AG10803 (cell line): ENCODE measurements at places on chromosomes 2 and 18.

DNA sequence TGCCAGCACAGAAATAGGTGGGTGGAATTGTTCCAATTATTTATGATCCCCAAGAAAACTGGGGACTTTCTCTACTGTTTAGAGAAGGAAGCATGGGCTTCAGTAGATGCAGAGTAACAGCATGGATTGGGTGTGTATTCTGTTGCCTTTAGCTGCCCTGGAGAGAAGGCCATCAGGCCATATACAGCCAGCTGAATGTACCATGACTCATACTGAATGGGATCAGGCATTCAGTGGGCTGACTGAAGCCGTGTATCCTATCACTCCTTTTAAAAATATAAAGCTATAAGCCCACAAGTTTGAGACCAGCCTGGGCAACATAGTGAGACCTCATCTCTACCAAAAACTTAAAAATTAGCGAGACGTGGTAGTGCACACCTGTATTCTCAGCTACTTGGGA is 16.7 kb upstream of the PLEKHM3 start:
- DNase-seq, result peak; percentile 28

GRCh38 chr2:3745920-3746319 is 42.5 kb downstream of the DCDC2C start:
- no peak for DNase-seq

DNA sequence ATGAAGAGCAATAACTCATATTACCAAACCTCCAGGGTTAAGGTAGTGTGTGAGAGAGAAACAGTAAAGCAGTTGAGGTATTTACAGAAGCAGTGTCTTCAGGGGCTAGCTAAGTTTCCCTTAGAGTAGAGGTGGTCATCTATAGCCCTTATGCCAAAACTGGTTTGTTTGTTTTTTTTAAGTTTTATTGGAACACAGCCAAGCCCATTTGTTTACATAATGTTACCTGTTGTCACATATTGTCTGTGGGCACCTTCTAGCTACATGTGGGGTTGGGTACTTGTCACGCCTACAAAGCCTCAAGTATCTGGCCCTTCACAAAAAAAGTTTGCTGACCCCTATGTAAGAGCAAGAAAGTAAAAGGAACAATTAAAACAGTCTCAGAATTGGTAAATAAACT is 39.4 kb downstream of the ACTR2 start:
- DNase-seq, result no peak

- no peak for DNase-seq
These were observed 3.4 kb downstream of the CCDC93 start for GRCh38 chr2:118010473-118010872.

- no peak for DNase-seq
These were observed 397.1 kb downstream of the ERBB4 start for GRCh38 chr2:212141499-212141898.

DNA sequence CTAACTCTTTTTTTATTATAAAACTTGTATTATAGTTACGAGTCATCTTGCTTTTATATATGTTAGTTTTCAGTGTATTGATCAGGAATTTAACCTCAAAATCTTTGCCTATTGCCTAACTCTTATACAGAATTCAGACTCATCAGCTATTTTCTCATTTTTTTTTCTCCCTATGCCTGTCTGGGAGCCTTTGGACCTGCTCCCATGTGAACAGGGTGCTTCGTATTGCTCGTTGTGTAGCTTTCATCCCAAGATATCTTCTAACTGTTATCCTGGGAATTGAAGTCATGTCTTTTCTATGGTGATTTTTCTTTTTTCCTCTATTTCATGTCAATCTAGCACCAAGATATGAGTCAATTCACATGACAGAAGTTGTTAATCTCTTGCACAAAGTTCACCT is 814.0 kb downstream of the SLC4A3 start:
- no peak for DNase-seq

DNA sequence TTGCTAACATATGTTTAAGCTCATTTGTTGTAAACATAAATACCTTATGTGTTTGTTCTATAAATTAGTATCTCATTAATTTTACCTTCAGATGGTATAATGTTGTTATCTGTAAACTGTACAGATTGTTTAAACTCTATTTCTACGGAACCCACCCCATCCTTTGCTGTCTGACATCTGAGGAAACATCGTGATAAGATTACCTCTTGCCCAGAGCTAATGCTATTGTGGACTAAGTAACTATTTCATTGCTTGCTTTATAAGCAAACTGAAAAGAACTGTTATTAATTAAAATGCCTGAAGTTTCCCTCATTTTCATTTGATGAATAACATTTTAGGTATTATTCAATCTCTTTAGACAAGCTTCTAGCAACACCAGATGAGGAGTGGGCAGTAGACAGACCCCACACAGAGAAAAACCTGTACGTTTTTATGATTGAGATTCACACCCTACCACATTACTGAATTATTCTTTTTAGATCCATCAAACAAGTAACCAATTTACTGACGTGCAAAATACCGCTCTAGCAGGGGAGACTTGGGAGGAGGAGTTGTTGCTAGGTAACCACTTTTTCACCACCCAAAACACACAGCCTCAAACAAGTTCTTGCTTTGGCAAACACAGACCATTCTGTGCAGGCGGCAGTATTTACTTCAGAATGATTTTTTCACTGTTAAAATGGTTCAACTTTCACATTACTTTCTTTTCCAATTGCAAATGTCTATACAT is 1.9 kb upstream of the SYT4 start:
- DNase-seq, result peak; percentile 0

DNA sequence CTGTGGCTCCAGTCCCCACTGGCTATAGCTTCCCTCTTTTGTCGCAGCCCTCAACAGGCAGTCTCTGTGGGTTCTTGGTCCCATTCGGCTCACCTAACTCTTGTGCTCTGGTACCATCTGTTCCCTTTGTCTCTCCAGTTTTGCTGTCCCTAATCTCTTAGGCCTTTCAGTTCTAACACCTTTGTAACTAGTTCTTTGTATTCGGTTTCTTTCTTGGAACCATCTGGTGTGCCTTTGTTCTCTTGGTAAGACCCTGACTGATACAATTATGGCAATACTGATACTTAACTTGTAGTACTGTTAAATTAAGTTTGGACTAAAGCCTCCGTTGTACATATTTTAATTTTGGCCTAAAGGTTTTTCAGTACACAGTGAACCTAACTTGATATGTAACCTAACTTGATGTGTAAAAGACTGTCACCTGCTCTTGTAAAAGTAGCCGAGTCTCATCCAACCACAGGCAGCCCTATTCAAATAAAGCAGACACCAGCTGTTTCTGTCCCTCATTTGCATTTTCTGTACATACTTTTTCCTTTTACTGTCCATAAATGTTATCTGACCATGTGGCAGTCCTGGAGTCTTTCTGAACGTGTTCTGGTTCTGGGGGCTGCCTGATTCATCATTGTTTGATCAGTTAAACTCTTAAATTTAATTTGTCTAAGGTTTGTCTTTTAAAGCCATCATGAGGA is 4.8 kb upstream of the MRPL44 start:
- DNase-seq, result no peak

GRCh38 chr18:50757358-50757757 is 62.5 kb downstream of the MRO start:
- peak; percentile 3 for DNase-seq

GRCh38 chr2:170361090-170361936 is 183.4 kb downstream of the MYO3B start:
- peak; percentile 56 for DNase-seq

GRCh38 chr2:208708486-208708885 is 301.9 kb downstream of the PTH2R start:
- no peak for DNase-seq

- no peak for DNase-seq
These were observed 185.0 kb downstream of the BCL11A start for GRCh38 chr2:60368456-60368855.

DNA sequence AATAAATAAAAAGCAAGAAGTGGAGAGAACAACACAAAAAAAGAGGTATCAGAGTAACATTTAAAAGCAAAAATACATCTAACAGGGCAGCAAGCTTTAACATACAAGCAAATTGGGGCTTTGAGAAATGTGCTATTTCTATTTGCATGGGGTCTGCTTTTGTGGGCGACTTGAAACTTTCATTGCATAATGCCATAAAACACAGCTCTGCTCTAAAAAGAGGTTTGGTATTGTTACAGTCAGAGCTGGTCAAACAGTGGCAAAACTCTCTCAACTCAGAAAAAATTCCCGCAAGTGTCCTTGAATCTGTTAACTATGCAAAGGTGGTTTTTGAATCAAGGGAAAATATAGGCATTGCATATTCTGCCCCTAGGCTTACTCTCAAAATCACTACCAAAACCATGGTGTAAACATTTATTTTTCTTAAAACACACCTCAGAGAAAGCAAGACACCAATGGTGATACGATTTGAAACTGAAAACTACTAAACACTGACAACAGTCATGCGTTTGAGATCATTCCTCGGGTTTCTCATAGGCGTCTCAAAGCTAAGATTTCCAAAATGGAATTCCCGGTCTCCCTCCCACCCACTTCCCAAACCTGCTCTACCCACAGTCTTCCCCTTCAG is 45.5 kb downstream of the RNF152 start:
- DNase-seq, result no peak

DNA sequence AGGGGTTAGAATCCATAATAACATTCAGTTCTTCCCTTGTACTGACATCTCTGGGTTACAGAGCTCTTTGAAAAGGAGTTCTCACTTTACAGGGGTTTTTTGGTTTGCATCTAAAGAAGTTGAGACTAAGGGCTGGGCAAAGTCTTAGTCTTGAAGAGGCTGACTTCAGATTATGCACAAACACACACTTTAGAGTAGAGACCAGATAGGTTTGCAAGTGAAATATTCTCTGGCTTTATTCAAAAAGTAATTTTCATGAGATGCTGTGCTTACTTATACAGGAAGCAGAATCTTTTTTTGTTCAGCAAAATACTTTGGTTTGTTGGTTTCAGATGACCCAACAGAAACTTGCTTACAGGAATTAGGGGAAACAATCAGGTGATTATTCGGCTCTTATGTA is 410.9 kb upstream of the LRRTM1 start:
- no peak for DNase-seq

DNA sequence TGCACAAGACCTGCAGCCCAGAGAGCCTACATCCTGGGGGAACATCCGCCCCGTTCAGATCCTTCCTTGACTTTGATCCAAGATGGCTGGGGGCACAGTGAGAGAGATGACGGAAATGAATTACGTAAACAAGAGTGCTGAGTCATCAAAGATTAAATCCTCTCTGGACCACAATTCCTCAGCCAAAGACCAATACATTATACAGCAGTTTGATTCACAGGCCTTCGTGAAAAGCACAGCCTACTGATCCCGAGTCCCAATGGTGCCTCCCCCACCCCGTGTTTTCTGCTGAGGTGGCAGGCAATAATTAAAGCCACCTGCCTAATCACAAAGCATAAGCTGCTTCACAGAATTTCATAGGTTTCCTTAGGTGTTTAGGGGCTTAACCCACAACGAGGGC is 43.0 kb downstream of the MYO5B start:
- no peak for DNase-seq

DNA sequence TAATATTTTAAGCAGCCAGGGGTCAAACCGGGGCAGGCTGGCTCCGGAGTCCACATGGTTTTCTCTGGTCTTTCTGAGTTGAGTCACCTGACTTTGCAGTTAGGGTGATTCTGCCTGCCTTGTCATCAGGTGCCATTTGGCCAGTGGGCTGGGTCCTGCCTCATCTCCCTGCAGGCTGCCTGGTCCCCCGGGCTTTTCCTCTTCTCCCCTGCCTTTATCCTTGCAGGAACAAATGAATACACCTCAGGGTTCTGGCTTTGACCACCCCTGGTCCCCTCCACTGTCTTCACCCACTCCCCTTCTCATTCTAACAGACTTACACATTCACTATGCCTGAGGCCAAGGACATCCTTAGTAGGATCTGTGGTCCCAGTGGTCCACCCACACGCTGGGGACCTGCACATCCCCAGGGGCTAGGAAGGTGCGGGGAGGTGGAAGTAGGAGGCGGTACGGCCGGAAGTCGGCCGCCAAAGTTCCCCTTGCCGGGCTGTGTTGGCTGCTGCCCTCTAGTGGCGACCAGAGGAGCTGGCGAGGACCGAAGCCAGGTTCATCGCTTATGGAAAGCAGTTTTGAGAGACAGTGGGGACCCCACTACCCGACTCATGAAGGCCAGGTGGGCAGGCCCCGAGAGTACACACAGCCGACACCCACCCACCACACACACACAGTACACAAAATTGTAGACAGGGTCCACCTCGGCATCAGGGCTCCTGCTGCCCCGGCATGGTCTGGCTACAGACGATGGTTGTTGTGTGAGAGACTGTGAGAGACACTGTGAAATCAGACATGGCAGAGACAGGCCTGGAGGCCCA is 6.3 kb upstream of the TEX261 start:
- DNase-seq, result peak; percentile 64

DNA sequence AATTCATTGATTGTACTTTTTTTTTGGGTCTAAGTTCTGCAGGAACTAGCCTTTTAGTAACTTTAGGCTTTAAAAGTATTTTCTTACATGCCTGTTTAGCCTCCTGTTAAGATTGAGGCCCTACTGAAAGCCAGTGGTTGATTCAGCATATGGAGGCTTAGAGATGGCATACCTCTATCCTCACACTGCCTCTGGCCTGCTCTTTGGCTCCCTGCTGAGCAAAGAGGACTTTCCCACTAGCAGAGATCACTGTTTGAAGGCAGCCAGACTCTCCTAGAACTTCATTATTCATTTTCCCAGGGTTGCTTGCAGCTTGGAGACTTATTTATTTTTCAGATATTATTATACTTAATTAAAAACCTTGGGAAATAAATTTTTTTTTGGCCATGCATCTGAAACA is 405.6 kb upstream of the MEX3C start:
- no peak for DNase-seq
